ENCODE measurements at places on chromosomes 12 and 14. TPM values are rescaled to one million over a fixed set of nuclear protein-coding genes. Genes with fewer than 3 reads are reported as not detected.

The ABCC9 gene
- polyA plus RNA-seq: 0.69 TPM

GRCh38 chr12:130222519-130223218 lies 60.4 kb downstream of the FZD10 start:
- no peaks in the 10 kb centered on the region for H3K4me1 ChIP-seq
- no peak overlapping the region for H3K27ac ChIP-seq
- H3K4me3 ChIP-seq: no peak overlapping the region
- DNase-seq: no peak
- H3K36me3 ChIP-seq: no peaks in the 10 kb centered on the region

The SRGAP1 gene
- polyA plus RNA-seq: 1.9 TPM

GRCh38 chr12:109512608-109513007 lies 35.2 kb downstream of the UBE3B start:
- DNase-seq: no peak
- no peaks in the 10 kb centered on the region for H3K4me1 ChIP-seq
- H3K36me3 ChIP-seq: peaks cover 22% of the 10 kb centered on the region
- no peak overlapping the region for H3K27ac ChIP-seq

DNA sequence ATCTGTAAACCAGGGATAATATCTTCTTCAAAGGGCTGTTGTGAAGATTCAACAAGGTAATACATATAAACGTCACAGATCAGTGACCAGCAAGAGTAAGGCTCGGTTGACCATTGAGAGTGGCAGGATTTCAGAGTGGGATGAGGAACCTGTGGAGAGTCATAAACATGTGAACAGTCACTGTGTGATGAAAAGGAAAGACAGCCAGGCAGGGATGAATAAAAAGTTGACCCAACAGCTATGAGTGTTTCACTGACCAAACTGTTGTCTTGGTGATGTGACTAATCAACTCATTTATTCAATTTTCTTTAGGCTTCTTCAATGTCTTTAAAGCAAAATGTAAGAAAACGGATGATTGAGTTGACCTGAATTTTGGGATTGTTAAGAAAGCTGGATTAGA lies 8.6 kb upstream of the FRMD6 start:
- H3K27me3 ChIP-seq: no peaks in the 10 kb centered on the region
- no peaks in the 10 kb centered on the region for H3K36me3 ChIP-seq
- DNase-seq: no peak
- no peak overlapping the region for H3K4me3 ChIP-seq
- no peak overlapping the region for H3K27ac ChIP-seq
- no peaks in the 10 kb centered on the region for H3K4me1 ChIP-seq

DNA sequence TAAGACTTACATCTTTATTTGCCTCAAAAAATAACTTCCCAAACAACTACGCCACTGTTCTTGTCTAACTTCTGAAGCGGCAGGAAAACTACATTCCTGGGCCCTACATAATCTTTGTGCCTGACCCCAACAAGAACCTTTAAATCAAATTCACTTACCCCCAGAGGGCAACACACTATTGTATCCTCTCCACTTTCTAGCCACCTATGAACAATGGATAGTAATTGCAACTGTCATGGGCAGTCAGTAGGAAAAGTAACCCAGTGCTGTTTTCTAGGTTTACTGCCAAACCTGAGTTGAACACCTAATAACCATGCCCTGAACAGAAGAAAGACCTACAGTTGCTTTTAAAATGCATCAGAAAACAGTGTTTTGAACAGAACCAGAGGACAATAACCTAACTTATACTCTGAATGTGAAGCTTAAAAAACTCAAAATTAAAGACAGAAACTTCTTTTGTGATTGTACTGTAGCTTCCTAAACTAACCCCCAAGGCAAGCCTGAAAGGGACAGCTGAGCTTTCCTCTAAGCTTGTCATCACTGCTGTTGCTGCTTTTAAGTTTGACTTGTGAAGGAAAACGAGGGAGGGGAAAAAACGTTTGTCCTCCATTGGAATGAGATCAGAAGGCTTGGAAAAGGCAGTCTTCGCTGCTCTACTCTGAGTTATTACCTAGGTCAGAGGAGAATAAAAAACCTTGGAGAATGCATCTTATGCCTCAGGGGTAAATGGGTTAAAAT lies 195.7 kb downstream of the SOX5 start:
- H3K27me3 ChIP-seq: no peaks in the 10 kb centered on the region
- DNase-seq: no peak

The RHOJ gene
- 22.7 TPM for polyA plus RNA-seq

GRCh38 chr14:23140371-23140770 lies 21.3 kb upstream of the CEBPE start:
- no peak overlapping the region for H3K27ac ChIP-seq
- DNase-seq: no peak
- no peaks in the 10 kb centered on the region for H3K4me1 ChIP-seq
- H3K36me3 ChIP-seq: peaks cover 3% of the 10 kb centered on the region

GRCh38 chr12:26374934-26375680 lies 179.7 kb downstream of the SSPN start:
- H3K27ac ChIP-seq: no peak overlapping the region
- H3K4me3 ChIP-seq: no peak overlapping the region
- H3K36me3 ChIP-seq: no peaks in the 10 kb centered on the region

- peaks cover 5% of the 10 kb centered on the region for H3K4me1 ChIP-seq
- no peak for DNase-seq
- H3K27me3 ChIP-seq: no peaks in the 10 kb centered on the region
- no peaks in the 10 kb centered on the region for H3K36me3 ChIP-seq
- no peak overlapping the region for H3K27ac ChIP-seq
Observed at GRCh38 chr12:108312073-108312659, 26.9 kb downstream of the CMKLR1 start.

- no peak for DNase-seq
- H3K36me3 ChIP-seq: peaks cover 3% of the 10 kb centered on the region
- no peak overlapping the region for H3K27ac ChIP-seq
Observed at GRCh38 chr14:99937475-99938244, 127.6 kb upstream of the EVL start.

The IL26 gene
- polyA plus RNA-seq: not detected

DNA sequence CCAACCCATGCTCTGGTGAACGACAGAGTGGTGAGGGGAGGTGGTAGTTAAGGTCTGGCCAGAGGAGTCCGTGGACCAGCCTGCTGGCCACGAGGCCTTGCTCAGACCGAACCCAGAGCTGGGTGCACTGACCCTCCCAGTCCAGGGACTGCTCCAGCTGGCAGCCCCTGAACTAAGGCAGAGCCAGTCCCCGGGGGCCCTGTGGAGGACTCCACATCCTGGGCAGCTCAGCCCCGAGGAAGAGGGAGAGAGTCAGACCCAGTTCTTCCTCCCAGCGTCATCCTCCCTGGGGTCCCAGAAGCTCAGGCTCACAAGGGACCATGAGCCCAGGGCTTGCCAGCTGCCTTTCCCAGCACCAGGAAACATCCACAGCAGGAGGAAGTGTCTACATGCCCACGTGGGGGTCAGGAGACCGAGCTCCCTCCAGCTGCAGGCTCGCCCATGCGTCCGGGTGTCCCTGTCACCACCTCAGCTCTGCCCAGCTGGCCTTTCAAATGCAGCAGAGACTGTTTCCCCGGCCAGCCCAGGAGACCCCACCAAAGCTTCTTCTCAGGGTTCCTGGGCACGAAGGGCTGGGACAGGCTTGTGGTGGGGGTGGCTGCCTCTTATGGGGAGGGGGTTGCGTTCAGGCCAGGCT lies 194.4 kb downstream of the KIF26A start:
- no peaks in the 10 kb centered on the region for H3K27me3 ChIP-seq
- H3K4me1 ChIP-seq: no peaks in the 10 kb centered on the region
- DNase-seq: peak; percentile 74

GRCh38 chr12:94204499-94205247 lies 56.3 kb downstream of the PLXNC1 start:
- H3K27me3 ChIP-seq: no peaks in the 10 kb centered on the region
- no peaks in the 10 kb centered on the region for H3K36me3 ChIP-seq
- DNase-seq: no peak
- H3K27ac ChIP-seq: no peak overlapping the region
- H3K4me1 ChIP-seq: peaks cover 3% of the 10 kb centered on the region

- no peak for DNase-seq
- no peaks in the 10 kb centered on the region for H3K4me1 ChIP-seq
- H3K27ac ChIP-seq: no peak overlapping the region
- no peaks in the 10 kb centered on the region for H3K36me3 ChIP-seq
Observed at GRCh38 chr12:102702447-102703114, 214.5 kb downstream of the PAH start.

- H3K4me1 ChIP-seq: no peaks in the 10 kb centered on the region
- DNase-seq: no peak
- no peak overlapping the region for H3K27ac ChIP-seq
- no peaks in the 10 kb centered on the region for H3K27me3 ChIP-seq
- no peaks in the 10 kb centered on the region for H3K36me3 ChIP-seq
- no peak overlapping the region for H3K4me3 ChIP-seq
Observed at GRCh38 chr14:89139404-89140247, 277.4 kb downstream of the FOXN3 start.

The RASSF3 gene
- 85.1 TPM for polyA plus RNA-seq

- no peak for DNase-seq
- no peaks in the 10 kb centered on the region for H3K4me1 ChIP-seq
- no peaks in the 10 kb centered on the region for H3K27me3 ChIP-seq
Observed at GRCh38 chr12:46800160-46800559, 25.6 kb downstream of the SLC38A4 start.

The PHETA1 gene
- polyA plus RNA-seq: 6.9 TPM

The CLEC2A gene
- not detected for polyA plus RNA-seq

GRCh38 chr12:28866296-28866695 lies 282.8 kb upstream of the FAR2 start:
- H3K27me3 ChIP-seq: no peaks in the 10 kb centered on the region
- H3K27ac ChIP-seq: no peak overlapping the region
- no peak overlapping the region for H3K4me3 ChIP-seq

The IRAK3 gene
- polyA plus RNA-seq: 7.6 TPM

The CAPZA3 gene
- polyA plus RNA-seq: not detected

GRCh38 chr12:46386360-46386867 lies 13.8 kb upstream of the SLC38A2 start:
- H3K27ac ChIP-seq: no peak overlapping the region
- DNase-seq: no peak
- no peaks in the 10 kb centered on the region for H3K27me3 ChIP-seq
- no peak overlapping the region for H3K4me3 ChIP-seq
- no peaks in the 10 kb centered on the region for H3K36me3 ChIP-seq
- peaks cover 2% of the 10 kb centered on the region for H3K4me1 ChIP-seq

GRCh38 chr12:112010415-112011344 lies 2.3 kb downstream of the TMEM116 start:
- H3K36me3 ChIP-seq: no peaks in the 10 kb centered on the region
- no peaks in the 10 kb centered on the region for H3K27me3 ChIP-seq
- H3K4me3 ChIP-seq: no peak overlapping the region

DNA sequence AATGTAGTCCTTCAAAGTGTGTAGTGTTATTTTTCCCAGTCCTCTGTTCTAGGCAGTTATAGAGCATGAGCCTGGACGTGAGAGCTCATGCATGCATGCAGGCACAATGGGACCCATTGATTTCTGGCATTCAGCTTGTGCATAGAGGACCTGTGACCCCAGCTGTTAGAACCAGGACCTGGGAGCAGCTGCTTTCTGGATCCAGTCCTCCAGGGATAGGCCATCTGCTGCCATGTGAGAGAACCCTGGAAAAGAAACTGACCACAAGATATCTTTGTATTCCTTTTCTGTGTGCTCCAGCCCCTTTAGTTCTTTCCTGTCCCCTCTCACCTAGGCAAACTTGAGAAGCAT lies 76.9 kb downstream of the SUSD6 start:
- no peaks in the 10 kb centered on the region for H3K36me3 ChIP-seq
- H3K4me1 ChIP-seq: peaks cover 8% of the 10 kb centered on the region
- H3K4me3 ChIP-seq: no peak overlapping the region

The SPIC gene
- polyA plus RNA-seq: not detected

- no peaks in the 10 kb centered on the region for H3K27me3 ChIP-seq
- no peak for DNase-seq
- no peak overlapping the region for H3K4me3 ChIP-seq
Observed at GRCh38 chr12:19654650-19655376, 215.5 kb downstream of the AEBP2 start.

The UBE2N gene
- polyA plus RNA-seq: 45.7 TPM

The SPATA7 gene
- 5.5 TPM for polyA plus RNA-seq

The ENDOU gene
- polyA plus RNA-seq: 0.74 TPM

The KRT79 gene
- polyA plus RNA-seq: not detected

- no peak for DNase-seq
- H3K4me3 ChIP-seq: no peak overlapping the region
- no peak overlapping the region for H3K27ac ChIP-seq
- no peaks in the 10 kb centered on the region for H3K36me3 ChIP-seq
Observed at GRCh38 chr12:85156569-85156968, 120.4 kb downstream of the LRRIQ1 start.

GRCh38 chr12:42612231-42612613 lies 22.7 kb upstream of the PRICKLE1 start:
- no peaks in the 10 kb centered on the region for H3K27me3 ChIP-seq
- H3K4me3 ChIP-seq: no peak overlapping the region
- H3K36me3 ChIP-seq: no peaks in the 10 kb centered on the region
- H3K4me1 ChIP-seq: no peaks in the 10 kb centered on the region

- DNase-seq: no peak
- H3K4me1 ChIP-seq: no peaks in the 10 kb centered on the region
- H3K27ac ChIP-seq: no peak overlapping the region
- no peaks in the 10 kb centered on the region for H3K36me3 ChIP-seq
- no peak overlapping the region for H3K4me3 ChIP-seq
Observed at GRCh38 chr12:54882079-54882478, 27.8 kb downstream of the MUCL1 start.

The DEPDC4 gene
- not detected for polyA plus RNA-seq

DNA sequence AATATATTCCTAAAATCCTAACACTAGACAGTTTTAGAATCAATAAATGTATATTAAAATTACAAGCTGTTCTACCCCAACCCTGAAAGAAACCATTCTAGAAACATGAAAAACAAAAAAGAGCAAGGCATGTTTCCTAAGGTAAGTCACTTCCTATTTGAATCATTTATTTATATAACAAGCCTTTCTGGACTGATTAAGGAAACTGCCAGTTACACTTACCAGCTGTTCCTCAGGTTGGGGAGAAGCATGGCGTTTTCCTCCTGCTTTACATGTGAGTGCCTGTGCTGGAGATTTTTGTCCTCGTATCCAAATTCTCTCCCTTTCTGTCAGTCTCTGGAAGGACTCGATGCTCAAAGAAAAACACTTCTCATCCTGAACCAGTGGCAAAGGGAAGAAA lies 183.3 kb downstream of the EFCAB11 start:
- H3K36me3 ChIP-seq: no peaks in the 10 kb centered on the region
- H3K27ac ChIP-seq: no peak overlapping the region
- no peak for DNase-seq
- no peaks in the 10 kb centered on the region for H3K4me1 ChIP-seq

GRCh38 chr14:34741840-34742239 lies 27.4 kb upstream of the CFL2 start:
- H3K27me3 ChIP-seq: no peaks in the 10 kb centered on the region
- H3K36me3 ChIP-seq: no peaks in the 10 kb centered on the region
- H3K27ac ChIP-seq: no peak overlapping the region
- no peak overlapping the region for H3K4me3 ChIP-seq

DNA sequence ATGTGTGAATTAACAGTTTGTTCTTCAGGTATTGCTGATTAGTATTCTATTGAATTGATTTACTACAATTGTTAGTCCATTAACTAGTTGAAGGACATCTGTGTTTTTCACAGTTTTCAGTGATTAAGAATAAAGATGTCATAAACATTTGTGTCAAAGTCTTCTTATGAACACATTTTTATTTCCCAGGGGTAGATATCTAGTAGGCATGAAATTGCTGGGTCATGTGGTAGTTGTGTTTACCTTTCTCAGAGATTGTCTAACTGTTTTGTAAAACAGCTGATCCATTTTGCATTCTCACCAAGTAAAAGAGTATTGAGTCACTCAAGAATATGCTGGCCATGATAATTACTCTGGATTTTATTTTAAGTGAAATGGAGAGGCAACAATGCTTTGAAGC lies 1145.3 kb downstream of the FSCB start:
- no peak overlapping the region for H3K27ac ChIP-seq
- no peak overlapping the region for H3K4me3 ChIP-seq

GRCh38 chr12:30329281-30329680 lies 366.4 kb downstream of the IPO8 start:
- H3K27me3 ChIP-seq: no peaks in the 10 kb centered on the region
- no peak overlapping the region for H3K27ac ChIP-seq
- no peak overlapping the region for H3K4me3 ChIP-seq
- no peaks in the 10 kb centered on the region for H3K4me1 ChIP-seq
- DNase-seq: no peak
